ENCODE measurements at places on chromosomes 12 and 14.
A peak's percentile ranks its signal among the peaks of the same experiment; 100 is the strongest.

- DNase-seq = no peak
Observed at GRCh38 chr14:63180011-63180410, 24.2 kb upstream of the RHOJ start.

DNA sequence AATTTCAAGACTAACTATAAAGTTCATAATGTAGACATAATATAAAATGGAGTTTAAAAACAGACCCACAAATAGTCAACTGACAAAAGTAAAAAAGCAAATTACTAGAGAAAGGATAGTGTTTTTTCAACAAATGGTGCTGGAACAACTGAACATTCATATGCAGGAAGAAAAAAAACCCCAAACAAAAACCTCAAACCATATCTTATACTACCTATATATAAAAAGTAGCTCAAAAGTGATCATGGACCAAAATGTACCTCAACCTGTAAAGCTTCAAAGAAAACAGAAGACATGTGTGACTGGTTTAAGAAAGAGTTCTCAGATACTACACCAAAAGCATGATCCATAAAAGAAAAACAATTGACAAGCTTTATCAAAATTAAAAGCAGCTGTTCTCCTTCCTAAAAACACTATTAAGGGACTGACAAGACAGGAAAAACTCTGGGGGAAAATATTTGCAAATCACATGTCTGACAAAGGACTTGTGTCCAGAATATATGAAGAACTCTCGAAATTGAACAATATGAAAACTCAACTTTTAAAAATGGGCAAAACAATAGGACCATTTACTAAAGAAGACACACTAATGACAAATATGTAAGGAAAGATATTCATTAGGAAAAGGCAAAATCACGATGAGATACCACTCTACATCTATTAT, 22.7 kb upstream of the ARID4A start:
- DNase-seq = no peak

DNA sequence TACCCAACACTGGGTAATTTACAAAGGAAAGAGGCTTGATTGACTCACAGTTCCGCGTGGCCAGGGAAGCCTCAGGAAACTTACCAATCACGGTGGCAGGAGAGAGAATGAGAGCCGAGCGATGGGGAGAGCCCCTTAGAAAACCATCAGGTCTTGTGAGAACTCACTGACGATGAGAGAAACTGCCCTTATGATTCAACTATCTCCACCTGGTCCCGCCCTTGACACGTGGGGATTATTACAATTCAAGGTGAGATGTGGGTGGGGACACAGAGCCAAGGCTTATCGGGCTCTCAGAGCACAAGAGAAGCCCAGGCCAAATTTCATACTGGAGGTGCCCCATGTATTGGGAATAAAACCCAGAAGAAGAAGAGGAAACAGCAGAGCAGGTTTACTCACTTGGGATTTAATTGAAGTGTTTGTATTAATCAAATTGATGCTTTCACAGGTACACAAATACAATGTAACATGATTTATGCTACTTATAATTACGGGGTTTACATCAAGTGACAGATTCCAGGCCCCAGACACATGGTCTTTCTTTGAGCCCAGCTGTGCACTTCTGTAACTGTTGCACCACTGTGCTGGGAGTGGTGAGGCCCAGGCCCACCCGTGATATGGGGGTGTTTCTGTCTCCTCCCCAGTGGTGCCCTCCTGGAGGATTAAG, 8.2 kb upstream of the CCDC85C start:
- DNase-seq = no peak

DNA sequence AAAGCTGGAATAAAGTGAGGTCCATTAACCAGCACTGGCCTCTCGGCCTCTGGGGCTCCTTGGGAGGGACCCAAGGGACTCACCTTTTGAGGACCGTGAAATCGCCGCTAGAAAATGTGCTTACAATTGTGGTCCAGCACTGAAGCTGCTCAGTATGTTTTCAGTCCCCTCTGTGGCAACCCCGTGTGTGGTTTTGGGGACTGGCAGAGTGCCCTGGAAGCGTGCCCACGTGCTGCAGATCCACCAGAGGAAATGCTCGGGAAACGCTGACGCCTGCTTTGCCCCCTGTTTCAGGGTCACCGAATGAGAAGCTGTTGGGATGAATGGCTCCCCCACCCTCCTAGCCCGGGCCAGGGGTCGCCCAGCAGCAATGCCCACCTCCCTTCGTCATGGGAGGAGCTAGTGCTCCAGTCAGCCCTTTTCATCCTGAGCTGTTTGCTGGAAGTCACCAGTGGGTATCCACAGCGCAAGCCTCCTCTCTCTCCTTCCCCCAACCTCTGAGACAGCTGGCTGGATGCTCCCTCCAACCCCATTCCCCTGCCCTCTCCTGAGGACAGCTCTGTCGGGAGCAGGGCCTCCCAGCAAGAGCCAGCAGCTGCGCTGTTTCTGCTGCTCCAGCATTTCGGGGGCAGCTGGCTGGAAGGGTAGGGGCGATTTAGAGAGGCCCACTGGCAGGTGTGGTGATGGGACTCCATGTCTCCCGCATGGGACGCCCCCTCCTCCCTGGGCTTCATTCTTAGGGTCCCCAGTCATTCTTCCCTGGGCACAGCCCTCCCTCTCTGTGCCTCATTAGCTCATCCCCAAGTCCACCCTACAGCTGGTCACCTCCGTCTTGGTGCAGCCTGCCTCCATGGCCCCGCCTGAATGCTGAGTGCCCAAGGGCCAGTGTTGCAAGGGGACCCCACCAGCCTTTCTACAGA, 33.2 kb upstream of the PPP1R13B start:
- DNase-seq = peak; percentile 30

DNA sequence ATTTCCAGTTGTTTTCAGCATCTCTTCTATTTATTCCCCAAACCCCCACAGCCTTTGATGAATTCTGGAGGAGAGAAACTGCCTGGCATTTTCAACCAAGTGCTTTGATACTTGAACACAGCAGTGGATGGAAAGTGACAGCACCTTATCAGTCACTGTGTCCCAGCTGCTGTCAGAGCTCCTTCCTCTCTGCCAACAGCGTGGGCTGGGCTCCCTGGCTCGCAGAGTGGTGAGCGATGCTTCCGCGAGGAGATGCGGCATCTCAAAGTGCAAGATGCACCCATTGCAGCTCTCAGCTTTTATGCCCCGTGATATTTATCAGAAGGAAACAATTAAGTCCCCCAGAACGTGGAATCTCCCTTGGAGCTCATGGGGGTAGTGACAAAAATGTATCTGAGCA, 72.6 kb upstream of the TCL1A start:
- DNase-seq = no peak

- no peak for DNase-seq
Observed at GRCh38 chr12:68630050-68630449, 19.4 kb downstream of the RAP1B start.

DNA sequence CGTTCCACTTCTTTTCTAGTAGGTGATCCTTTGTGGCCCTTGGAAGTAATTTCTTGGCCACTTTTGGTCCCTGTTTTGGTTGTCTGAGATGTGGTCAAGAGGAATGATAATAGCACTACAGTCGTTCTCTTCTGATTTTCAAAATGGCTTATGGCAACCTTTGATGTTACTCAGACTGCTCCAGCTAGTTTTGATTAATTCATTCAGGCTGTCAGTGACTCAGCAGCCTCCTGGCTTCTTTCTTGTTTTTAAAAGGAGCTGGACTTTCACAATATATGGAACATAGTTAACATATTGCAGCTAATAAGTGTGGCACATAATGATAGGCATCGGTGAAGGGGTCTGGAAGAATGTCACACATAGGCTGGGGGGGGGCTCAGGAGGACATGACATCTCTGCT, 47.3 kb downstream of the WDR20 start:
- DNase-seq = no peak

DNA sequence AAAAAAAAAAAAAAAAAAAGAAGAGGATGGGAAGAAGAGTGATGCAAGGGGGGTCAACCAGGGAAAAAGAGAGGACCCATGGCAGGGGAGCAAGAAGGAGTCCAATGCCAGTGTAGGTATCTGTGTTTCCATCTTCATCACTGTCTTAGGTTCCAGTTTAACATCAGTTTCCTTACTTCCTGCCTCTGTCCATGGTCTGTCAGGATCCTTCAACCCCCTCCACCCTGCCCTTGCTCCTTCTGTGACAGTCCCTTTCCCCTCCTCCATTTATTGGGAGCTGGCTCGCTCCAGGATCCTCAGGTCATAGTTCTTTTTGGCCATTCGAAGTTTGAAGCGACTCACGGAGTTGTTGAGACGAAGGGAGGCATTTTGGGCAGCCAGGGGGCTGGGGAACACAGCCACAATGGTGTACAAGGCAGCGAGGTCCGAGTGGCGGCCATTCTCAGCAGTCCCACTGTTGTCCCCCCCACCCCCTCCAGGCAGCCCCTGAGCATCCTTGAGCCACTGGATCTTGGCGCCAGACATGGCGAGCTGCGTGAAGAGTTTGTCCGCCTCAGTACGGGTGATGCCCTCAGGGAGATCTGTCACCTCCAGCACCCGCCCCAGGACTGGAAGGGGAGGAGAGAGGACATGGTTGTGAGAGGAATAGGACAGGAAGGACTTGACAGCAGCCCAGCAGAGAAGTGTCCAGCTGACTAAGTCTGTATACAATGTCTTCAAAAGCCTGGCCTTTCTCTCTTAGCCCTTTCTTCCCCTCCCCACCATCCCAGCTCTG, 3.7 kb upstream of the STAC3 start:
- no peak for DNase-seq

DNA sequence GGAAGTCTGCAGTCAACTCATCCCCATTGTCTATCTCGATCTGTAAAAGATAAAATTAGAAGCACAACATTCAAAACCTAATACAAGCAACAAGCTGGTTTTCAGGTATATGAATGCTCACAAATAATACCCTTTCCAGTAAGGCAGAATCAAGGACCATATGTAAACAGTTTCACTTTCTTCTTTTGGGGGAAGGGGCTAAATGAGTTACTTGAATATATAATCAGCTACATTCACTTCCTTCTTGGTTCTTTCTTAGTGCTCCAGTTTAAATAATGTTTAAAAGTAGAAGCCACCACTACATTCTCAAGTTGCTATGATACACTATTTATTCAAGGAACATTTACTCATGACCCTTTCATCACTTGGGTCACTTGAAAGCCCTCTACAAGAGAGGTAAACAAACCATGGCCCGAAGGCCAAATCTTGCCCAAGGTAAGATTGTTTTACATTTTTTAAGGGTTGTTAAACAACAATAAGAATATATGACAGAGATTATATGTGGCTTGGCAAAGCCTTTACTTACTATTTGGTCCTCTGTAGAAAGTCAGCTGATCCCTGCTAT, 10.3 kb downstream of the TWF1 start:
- DNase-seq = no peak

- DNase-seq = no peak
Observed at GRCh38 chr12:88393017-88393767, 187.1 kb downstream of the KITLG start.

DNA sequence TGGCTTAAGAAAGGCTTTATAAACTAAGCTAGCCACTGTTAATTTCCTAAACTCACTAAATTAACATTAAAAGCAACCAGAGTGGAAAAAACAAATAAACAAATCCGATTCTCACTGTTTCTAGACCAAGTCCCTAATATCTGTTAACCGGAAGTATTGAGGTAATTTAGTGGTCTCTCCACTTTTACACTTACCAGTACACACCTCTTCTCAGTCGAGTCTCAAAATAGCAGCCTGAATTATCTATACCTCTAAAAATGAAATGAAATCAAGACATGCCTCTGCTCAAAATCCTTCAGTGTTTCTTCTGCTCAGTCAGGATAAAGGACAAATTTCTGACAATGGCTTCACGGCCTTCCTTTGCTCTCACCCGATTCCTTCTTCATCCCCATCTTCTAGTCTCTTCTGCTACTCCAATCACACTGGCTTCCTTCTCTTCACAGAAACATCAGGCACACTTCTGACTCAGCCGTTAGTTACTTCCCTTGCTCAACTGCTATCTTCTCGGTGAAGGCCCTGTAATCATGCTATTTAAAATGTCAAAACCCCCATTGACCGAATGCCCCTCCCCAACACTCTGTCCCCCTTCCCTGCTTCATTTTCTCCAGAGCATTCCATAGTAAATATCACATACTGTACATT, 161.3 kb downstream of the KITLG start:
- no peak for DNase-seq

DNA sequence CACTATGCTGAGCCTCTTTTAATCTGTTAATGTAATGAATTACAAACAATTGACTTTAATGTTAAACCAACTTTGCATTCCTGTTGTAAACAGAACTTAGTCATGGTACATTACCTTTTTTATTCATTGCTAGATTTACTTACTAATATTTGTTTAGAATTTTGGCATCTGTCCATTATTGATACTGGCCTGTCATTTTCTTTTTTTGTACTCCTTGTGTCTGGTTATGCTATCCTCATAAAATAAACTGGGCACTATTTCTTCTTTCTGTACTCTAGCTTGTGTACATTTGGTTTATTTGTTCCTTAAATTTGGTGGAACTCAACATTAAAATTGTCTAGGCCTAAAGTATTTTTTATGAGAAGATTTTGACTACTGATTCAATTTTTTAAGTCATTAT, 32.1 kb downstream of the SPATA7 start:
- no peak for DNase-seq

- DNase-seq = no peak
Observed at GRCh38 chr12:3598896-3599860, 108.2 kb downstream of the PRMT8 start.

DNA sequence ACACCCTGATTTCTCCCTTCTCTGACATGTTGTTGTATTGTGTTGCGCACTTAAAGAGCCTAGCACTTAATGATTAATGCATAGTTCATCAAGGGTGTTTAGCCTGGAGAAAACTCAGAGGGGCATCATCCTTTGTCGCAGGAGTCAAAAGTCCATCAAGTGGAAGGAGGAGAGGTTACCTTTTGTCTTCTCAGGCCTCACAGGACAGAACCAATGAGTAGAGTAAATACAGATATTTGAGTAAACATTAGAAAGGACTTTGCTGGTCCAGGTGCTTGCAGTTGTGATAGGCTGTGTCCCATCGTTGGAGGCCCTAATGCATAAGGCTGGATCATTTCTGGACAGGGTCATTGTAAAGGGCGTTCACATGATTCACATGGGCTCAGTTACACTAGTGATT, 430.9 kb downstream of the PCNX1 start:
- no peak for DNase-seq

- no peak for DNase-seq
Observed at GRCh38 chr12:92625639-92626310, 77.0 kb upstream of the PLEKHG7 start.
